T-helper 2 cell treated with Interferon-gamma antibody and Interleukin-4, amounts not matched to agents 100 ng/mL and 5 ng/mL, for 36 hours (primary cell): ENCODE measurements at places on chromosomes 6 and 20. TPM values are rescaled to one million over a fixed set of nuclear protein-coding genes. Genes with fewer than 3 reads are reported as not detected.

PLCG1 gene
- total RNA-seq: 414 and 416 TPM in 2 replicates

FAM83C gene
- total RNA-seq: not detected in 2 replicates

FAM184A gene
- total RNA-seq: 3.7 and 3.8 TPM in 2 replicates

OR2J3 gene
- total RNA-seq: not detected in 2 replicates

PRRC2A gene
- 236 and 240 TPM in 2 replicates for total RNA-seq

TSPO2 gene
- total RNA-seq: not detected in 2 replicates

ZBP1 gene
- total RNA-seq: 10.1 and 10.5 TPM in 2 replicates

SPATA25 gene
- 0.52 and 1.0 TPM in 2 replicates for total RNA-seq

FAM50B gene
- total RNA-seq: 11.0 and 11.2 TPM in 2 replicates

WFDC10B gene
- total RNA-seq: not detected in 2 replicates

OPRM1 gene
- total RNA-seq: not detected in 2 replicates

LAMA2 gene
- total RNA-seq: 0.27 and 1.4 TPM in 2 replicates

ENPP1 gene
- 3.5 TPM in 2 replicates for total RNA-seq

MAPK13 gene
- total RNA-seq: 17.1 and 18.7 TPM in 2 replicates

LTA gene
- total RNA-seq: 29.4 and 30.0 TPM in 2 replicates
